ENCODE measurements at places on chromosomes 3 and 15.

GRCh38 chr3:152071315-152071714, 197.4 kb upstream of the MBNL1 start:
- no peak for DNase-seq

- no peak for DNase-seq
These were observed 5.2 kb downstream of the HTR3C start for GRCh38 chr3:184058029-184058428.

DNA sequence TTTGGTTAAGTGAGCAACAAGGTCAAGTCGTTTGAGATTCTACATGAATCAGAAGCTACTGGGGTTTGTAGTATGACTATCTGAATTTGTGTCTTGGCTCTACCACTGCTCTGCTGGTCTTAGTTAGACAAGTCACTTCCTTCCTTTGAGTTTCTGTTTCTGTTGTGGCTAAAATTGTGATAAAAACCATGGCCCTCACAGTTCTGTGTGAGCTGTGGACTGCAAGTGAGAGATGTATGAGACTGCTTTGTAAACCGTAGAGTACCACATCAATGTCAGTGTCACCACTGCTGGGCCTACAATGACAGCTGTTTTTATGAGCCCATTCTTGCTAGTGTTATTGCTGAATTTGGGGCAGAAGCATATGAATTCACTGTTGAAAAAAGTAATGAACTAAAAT, 32.7 kb downstream of the RARB start:
- DNase-seq = no peak

DNA sequence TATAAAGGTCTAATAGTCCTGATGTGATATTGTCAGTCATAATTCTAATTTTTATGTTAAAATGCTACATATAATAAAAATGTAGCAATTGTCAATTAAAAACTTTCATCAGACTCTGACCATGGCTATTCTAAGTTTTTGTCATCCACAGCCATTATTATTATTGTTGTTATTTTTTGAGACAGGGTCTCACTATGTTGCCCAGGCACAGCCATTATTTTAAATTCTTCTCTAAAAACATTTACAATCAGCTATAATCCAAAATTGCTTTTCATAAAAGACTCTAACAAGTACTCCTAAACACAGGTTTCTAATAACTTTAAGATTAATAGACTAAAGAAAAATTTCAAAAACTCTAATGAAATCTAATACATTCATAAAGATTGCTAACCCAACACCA, 41.0 kb upstream of the SETD2 start:
- DNase-seq = no peak

DNA sequence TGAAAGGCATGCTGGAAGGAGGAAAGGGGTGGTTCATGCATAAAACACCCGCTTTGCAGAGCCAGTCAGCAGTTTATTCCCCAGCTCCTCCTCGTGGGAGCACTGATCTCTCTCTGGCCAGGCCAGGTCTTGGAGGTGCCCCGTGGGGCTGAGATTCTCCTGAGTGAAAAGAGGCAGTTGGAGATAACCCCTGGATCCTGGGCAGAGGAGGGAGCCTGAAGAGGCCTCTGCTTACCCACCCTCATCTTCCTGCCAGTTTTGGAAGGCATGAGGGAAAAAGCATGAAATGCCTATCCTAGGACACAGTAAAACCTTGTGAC, 108.3 kb downstream of the SEMA5B start:
- DNase-seq = no peak

GRCh38 chr3:63462732-63463131, 184.6 kb downstream of the SYNPR start:
- no peak for DNase-seq

Data from stimulated activated CD4-positive, alpha-beta T cell treated with anti-CD3 and anti-CD28 coated beads, TNF-alpha, amount 100 ng/mL, for 1 hour (primary cell).